ENCODE measurements at places on chromosomes 7 and 10.

DNA sequence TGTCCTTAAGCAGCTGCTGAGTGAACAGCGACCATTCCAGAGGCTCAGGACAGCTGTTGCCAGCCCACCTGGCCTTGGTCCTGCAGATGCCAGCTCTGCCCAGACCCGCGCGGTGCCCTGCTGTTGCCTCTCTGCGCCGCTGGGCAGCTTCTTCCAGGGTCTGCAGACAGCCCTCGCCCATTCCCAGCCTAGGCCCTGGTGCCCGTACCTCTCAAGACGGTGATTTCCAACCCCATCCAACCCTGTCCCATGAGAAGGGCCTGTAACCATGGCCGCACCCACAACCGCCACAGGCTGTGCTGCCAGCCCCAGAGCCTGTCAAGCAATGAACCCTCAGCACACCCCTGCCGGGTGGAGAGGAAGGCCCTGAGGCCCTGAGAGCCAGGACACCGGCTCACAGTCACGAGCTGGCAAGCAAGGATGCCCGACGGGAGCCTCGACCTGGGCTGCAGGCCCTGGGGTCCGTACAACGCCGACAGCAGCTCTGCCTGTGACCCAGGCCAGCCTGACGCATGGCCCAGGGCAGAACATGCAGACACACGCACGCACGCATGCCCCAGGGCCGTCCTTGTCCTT lies 231.9 kb downstream of the MAD1L1 start:
- no peak for DNase-seq

GRCh38 chr10:77010430-77010829 lies 627.2 kb downstream of the KCNMA1 start:
- DNase-seq = no peak

DNA sequence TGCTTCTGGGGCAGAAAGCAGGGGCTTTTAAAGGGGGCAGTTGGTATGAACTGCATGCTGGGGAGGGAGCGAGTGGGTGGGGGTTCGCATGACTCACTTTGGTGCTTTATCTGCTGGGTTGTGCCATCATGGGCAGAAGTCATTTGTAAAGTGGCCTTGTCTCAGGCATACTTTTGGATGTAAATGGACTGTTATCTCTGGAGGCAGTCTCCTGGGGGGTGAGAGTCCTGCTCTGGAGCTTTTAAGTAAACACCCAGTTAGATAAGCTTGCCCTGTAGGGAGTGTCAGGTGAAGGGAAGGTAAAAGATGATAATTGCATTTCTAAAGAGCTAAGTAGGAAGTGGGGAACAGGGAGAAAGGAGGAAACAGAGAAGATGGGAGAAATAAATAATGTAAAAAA lies 1.6 kb upstream of the GSTO1 start:
- no peak for DNase-seq

GRCh38 chr7:45240273-45240771 lies 82.7 kb downstream of the RAMP3 start:
- no peak for DNase-seq

DNA sequence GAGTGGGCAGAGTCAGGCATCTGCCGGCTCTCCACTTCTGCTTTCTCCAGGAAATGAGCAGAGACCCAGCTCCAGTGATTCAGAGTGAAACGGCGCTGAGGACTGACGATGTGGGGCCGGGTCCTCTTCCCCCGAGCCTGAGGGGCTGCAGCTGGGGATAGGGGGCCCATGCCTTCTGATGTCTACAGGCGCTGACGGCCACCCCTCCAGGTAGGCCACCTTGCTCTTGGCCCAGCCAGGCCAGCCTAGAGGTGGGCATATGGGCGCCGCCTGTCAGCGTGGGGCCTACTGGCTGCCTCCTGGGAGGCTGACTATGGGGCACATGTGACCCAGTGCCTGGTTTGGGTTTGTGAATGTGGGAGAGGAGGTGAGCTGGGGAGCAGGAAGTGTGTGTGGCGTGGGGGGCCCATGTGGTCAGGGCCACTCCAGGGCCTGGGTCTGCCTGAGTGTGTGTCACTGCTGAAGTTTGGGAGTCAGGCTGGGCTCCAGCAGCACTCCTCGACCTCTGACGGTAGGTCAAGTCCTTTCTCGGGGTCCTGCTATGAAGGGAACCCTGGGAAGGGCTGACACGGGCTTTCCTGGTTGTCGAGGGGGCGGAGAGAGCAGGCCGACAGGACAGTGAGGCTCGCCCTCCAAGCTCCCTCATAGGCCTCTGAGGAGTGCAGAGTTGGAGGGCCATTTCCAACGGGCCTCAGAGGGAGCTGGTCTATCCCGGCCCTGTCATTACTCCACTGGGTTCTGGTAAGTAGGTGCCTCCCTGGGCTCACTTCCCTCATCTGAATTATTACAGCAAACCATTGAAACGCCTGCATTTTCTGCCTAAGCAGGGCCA lies at the start of gene WDFY4:
Gene WDFY4 (plus strand): TSS at position 82 of the 832 bp plus-strand sequence. CDS start 24,860 bp downstream, outside the sequence.
- no peak for DNase-seq

- DNase-seq = no peak
Observed at GRCh38 chr10:68301790-68302502, 29.9 kb upstream of the HNRNPH3 start.

GRCh38 chr7:66413379-66414114 lies 208.4 kb downstream of the TPST1 start:
- peak; percentile 69 for DNase-seq

GRCh38 chr7:102463841-102464576 lies 654 bp downstream of the ALKBH4 start:
- no peak for DNase-seq

DNA sequence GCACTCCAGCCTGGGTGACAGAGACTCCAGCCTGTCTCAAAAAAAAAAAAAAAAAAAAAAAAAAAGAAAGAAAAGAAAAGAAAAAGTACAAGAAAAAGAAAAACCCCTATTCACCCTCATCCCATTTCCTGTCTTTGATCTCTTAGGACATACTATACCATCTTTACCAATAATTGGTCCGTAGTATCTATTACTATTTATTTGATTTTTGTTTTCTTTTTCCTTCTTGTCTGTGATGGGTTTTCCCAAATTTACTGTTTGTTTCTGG lies 41.6 kb downstream of the PDIA4 start:
- DNase-seq = no peak

DNA sequence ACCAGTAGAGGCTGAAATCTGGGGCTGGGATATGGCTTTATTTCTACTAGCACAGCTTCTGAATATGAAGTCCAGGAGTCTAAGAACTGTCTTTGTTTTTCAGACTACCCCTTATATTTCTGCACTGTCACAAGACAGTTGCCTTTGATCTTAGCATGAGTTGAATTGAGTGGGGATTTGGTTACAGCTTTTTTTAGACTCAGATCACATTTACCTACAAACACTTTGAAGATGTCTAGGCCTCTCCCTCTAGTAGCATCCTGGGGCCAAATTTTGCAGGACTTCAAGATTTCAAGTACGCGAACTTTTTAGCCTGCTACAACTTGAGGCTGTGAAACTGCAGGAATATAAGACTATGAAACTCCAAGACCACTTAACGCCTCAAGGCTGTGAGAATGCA lies 240.2 kb downstream of the NEBL start:
- DNase-seq = no peak

DNA sequence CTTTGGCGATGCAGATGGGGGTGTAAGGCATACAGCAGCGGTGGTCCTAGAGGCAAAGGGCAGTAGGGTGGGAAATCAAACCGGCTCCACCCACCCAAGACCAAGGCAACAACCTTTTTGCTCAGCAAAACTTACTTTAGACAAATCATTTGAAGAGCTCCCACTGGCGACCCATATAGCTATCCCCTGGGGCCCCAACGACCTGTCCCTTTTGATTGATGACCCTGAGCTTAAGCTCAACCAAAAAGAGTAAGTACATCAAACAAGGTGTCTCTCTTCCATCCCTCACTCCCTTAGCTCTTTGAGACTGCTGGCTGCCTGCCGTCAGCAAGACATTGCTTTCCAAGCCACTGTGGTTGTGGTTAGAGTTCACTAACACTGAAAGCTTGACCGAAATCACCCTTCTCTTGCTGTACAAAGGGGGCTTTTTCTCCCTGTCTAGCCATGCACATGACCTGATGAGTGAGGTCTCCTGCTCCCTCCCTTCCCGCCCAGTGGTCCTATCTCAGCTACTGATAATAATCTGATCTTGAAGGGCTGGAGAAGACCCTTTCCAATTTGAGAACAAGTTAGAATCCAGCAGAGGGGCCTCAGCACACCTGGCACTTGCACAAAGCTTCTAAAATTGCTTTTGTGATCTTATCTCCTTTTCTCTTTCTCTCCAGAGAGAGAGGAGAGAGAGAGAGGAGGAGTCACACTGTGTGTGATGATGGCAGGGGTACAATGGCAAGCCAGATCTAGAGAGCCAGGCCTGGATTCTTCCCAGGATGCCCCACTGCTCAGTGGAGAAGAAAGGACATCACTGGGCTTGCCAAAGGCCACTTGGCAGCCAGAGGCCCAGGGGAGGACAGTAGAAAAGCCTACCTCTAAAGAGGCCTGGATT lies 42.2 kb downstream of the XPNPEP1 start:
- no peak for DNase-seq

DNA sequence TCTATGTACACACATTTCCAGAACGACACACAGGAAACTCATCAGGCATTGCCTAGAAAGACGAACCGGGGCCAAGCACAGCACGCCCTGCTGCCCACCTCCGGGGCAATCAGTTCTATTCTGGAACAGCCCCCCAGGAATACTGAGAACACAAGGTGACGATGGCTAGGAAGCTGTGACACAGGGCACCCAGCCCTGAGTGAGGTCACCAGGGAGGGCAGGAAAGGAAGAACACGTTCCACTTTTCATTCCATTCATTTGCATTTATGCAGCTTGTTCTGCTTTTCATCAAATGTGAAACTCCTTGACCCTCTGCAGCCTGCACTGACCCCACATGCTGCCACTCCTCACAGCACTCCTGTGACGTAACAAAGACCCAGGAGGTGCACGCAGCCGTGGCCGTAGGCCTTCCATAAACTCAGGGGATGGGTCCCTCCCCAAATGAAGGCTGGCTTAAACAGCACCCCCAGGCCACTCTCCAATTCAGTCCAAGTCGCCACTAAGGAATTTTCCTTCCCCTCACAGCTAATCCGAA lies 28.9 kb downstream of the MAD1L1 start:
- no peak for DNase-seq

- DNase-seq = no peak
Observed at GRCh38 chr10:16597656-16598055, 76.0 kb upstream of the C1QL3 start.

DNA sequence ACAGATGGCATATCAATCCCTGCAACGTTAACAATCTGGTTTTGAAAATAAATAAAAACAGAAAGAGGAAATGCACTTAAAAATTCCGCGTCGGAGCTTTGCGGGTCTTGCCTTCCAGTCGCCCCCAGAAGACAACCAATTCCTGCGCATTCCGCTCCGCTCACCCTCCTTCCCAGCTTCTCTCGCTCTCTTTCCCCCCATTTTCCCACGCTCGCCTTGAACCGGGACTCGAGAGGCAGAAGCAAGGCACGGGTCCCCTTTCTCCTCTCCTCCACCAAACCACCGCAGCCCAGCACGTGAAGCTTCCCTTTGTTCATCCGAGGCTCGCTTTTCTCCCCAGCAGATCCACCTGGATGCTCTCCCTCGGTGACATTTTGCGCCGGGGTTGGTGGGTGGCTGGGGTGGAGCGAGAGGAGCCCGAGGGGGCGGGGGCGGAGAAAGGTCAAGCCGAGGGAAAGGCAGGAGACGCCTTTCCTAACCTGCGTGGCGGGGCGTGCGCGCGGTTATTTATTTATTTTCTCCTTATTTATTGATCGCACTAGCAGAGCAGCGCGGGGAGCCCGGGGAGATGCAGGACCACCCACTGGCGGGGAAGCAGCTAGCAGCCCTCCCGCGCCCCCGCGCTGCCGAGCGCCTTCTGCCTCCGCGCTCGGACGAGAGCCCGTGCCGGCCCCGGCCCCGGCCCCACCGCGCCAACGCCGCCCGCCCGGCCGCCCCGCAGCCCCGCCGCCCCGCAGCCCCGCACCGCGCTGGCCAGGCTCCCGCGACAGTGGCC lies at the start of gene KCND2:
Gene KCND2 (plus strand): TSS at position 475 of the 775 bp plus-strand sequence.
- DNase-seq = no peak

- DNase-seq = peak; percentile 37
Observed at GRCh38 chr10:71319042-71319799, at the start of gene SLC29A3. Gene SLC29A3, plus strand, starts transcription at chr10:71319259. Its CDS starts 51 bp downstream, at chr10:71319310.

- DNase-seq = no peak
Observed at GRCh38 chr10:90598513-90598912, 259.3 kb downstream of the HTR7 start.

- DNase-seq = no peak
Observed at GRCh38 chr10:82402906-82403401, 528.0 kb downstream of the NRG3 start.

DNA sequence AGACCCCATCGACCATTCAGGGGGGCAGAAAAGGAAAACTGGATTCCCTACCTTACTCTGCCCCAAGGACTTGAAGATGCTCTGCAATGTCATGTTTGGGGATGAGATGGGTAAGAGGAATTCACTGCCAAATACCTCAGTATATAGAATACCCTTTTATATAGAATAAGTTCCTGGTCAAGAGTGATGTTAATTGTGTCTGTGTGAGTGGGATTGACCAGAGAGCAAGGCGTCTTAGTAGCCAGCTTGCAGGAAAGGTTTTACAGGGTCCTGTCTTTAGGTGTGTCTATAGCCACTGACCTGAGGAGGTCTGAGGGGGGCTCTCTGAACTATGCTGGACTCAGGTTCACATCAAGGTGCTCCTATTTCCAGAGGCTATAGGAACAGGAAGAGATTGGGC lies 1.4 kb downstream of the IFIT3 start:
- no peak for DNase-seq

DNA sequence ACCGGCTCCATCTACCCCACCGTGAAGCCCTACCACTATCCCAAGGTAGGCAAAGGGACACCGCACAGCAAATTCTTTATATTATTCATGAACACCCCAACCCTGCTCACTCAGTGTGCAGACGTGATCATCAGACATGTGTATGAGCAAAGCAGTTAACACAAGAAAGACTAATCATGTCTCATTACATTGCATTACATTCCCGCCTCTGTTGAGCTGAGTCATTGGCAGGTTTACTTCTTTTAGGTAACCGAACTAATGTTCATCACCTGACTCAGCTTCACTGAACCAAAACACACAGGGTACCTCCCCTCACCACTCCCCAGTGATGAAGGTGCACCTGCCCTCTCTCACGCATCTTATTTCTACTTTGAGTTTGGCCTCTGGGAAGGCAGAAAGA lies 233.4 kb downstream of the PAXIP1 start:
- no peak for DNase-seq

DNA sequence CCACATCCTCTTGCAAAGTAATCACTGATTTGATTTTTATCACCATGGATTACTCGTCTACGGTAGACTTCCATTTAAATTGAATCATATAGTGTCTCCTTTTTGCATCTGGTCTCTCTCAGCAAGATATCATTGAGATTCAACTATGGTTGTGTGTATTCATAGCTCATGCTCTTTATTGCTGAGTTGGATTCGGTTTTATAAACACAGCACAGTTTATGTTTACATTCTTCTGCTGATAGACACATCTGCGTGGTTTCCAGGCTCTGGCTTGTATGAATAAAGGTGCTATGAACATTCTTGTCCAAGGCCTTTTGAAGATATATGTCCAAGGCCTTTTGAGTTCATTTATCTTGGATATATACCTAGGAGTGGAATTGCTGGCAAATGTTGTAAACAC lies 356.5 kb upstream of the CELF2 start:
- no peak for DNase-seq

DNA sequence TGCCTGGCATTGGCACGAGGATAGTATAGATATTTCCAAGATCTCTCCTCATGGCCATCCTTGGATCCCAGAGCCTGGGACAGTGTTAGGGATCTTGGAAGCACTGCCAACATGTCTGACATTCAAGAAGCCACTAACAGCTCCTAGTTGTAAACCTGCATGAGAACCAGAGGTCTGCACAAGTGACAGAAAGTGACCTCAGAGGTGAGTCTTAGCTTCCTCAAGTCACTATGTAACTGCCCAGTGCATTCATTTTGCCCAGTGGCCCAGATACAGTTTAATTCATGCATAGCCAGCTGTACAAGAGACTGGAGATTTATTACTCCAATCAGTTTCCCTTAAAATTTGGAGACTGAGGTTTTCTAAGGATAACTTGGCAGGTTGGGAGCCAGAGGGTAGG lies 16.7 kb downstream of the SUGCT start:
- no peak for DNase-seq
